WTC11 (cell line): ENCODE measurements at places on chromosomes 12 and 14.

DNA sequence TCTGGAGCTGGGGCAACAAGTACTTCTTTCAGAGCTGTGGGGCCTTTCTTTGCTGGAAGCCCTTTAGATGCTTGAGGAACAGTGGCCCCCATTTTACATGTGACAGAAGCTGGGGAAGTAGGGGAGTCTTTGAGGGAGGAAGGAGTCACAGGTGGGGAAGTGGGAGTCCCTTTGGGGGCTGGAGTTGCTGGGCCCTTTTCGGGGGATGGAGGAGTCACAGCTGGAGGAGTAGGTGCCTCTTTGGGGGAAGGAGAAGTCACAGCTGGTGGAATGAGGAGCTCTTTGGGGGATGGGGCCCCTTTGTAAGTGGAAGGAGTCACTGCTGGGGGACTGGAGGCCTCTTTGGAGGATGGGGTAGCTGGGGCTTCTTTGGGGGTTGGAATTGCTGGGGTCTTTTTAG, 8.6 kb downstream of the NACA start:
- DNase-seq = no peak

DNA sequence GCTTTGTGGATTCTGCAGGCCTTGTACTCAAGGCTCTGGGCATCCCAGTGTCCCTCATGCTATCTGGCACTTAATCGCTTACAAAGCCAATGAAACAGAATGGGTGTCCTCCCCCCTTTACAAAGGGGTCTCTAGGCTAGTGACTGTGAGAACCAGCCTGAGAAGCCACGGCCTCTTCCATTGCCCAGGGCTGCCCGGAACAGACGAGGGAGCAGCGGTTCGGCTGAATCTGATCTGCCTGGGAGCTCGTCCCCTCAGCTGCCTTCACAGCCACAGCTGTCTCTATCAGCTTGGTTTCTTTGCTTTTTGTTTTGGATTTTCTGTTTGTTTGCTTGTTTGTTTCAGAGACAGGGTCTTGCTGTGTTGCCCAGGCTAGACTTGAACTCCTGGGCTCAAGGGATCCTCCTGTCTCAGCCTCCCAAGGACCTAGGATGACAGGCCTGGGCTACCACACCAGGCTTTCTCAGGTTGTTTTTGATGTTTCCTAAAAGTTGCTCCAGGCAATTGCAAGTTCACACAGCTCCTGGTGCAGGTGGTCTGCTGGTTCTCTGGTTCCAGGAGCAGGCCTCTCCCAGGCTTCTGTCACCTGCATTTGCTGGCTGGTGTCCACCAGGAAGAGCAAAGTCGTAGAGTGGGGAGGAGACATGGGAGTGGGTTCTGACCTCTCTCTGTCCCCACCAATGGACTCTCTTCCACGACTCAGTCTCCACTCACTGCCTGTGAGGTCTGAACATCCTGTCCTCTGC, 10.9 kb upstream of the RIN3 start:
- DNase-seq = no peak

DNA sequence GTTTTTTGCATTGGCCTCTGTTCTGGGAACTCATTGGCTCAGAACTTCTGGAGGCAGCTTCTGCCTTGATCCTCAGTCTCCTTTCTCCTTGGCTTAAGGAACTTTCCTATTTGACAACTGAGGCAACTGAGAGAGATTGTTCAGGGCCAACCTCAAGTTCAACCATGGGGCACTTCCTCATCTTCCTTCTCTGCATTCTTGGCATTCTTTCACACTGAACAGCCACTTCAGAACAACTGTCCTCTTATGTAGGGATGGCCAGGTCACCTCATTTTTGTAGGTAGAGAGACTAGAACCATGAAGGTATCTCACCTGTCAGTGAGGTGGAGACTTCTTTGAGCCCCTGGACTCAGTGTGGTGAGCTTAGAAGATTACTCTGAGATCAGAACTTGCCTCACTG, 63.0 kb upstream of the NRXN3 start:
- DNase-seq = no peak

DNA sequence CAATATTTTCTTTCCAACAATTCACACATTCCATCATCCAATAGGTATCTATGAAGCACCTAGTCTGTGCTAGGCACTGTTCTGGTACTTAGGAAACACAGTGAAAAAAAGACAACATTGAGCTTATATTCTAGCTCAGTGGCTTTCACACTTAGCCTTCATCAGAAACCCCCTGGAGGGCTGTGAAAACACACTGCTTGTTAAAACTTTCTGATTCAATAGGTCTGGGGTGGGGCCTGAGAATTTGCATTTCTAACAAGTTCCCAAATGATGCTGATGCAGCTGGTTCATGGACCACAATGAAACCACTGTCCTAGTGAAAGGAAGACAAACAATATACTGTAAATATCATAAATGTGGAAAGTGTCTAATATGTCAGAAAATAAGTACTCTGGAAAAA, 5.9 kb downstream of the VTI1B start:
- DNase-seq = no peak

DNA sequence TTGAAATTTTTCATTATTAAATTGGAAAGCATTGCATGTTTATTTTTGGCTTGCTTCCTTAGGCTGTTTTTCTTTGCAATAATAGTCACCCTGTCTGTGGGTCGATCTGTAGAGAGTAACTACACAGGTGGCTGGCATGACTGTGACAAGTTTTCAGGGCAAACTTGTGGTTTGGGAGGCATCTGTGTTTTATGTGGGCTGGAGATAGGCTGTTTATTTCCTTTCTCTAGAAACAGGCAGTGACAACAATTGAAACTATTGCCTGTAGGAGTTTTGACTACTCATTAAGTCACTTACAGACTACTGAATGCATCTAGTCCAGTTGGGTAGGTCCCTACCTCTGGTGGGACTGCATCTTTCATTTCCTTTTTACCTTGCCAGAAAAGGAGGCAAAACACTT, 155.6 kb downstream of the DYRK2 start:
- DNase-seq = no peak

DNA sequence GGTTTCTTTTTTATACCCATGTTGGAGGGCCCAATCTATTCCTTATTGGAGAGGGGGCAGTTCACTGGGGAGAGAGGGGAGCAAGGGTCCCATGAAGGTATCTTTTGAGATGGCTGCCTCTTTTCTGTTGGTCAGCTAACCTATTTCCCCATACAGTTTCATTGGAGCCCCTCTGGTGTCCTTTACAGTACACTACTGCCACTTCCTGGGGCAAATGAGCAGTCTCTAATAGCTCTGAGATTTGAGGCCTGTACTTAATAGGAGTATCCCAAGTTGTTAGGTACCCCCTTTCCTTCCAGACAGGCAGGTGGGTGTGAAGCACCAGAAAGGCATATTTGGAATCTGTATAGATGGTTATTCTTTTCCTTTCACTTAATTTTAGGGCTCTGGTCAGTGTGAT, 41.3 kb upstream of the RNU6-8 start:
- no peak for DNase-seq

DNA sequence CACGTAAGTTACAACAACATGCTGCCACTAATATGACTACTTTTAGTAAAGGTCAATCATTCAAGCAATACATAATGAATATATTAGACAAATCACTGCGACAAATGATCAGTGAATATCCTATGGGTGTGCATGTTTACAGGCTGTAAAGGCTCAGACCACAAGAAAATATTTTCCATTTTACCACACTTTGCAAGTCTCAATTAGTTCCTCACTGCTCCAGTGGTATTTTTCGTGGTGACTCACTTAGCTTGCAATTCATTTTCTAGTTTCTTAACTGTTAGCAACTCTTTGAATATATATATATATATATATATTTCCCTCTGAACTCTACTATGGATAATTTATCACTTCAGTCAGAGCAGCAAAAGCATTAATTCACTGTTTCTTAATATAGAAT, 96.9 kb downstream of the EML5 start:
- DNase-seq = no peak

- DNase-seq = no peak
Measured at GRCh38 chr12:69906411-69907216, 81.6 kb downstream of the MYRFL start.

- DNase-seq = no peak
Measured at GRCh38 chr14:54742492-54743350, 159.9 kb downstream of the GCH1 start.

DNA sequence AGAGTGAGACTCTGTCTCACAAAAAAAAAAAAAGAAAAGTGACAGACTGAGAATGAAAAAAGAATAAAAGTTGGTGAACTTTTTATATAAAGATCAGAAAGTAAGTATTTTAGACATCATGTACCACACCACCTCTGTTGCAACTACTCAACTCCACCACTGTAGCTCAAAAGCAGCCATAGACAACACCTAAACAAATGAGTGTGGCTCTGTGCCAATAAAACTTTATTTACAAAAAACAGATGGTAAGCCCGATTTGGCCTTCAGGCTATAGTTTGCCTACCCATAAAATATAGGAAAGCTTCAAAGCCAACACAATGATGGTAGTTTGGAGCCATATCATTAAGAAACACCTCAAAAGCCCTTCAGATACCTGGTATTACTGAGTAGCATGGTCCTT, 154.5 kb upstream of the FOXN3 start:
- no peak for DNase-seq

- DNase-seq = no peak
Measured at GRCh38 chr14:33420051-33420627, 481.5 kb downstream of the NPAS3 start.

DNA sequence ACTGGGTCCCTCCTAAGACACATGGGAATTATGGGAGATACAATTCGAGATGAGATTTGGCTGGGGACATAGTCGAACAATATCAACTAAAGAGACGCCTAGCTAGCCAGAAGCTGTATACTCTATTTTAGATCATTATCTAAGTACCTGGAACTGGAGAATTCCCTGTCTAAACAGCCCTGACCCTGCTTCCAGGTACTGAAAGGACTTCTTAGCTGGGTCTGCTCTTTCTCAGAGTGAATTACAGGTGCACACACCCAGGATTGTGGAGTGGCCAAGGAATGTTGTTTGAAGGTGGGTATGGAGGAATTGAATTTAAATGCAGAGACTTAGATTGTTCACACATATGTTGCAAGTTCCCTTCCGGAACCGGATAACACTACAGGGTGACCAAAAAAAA, 733.0 kb downstream of the RPS29 start:
- no peak for DNase-seq

DNA sequence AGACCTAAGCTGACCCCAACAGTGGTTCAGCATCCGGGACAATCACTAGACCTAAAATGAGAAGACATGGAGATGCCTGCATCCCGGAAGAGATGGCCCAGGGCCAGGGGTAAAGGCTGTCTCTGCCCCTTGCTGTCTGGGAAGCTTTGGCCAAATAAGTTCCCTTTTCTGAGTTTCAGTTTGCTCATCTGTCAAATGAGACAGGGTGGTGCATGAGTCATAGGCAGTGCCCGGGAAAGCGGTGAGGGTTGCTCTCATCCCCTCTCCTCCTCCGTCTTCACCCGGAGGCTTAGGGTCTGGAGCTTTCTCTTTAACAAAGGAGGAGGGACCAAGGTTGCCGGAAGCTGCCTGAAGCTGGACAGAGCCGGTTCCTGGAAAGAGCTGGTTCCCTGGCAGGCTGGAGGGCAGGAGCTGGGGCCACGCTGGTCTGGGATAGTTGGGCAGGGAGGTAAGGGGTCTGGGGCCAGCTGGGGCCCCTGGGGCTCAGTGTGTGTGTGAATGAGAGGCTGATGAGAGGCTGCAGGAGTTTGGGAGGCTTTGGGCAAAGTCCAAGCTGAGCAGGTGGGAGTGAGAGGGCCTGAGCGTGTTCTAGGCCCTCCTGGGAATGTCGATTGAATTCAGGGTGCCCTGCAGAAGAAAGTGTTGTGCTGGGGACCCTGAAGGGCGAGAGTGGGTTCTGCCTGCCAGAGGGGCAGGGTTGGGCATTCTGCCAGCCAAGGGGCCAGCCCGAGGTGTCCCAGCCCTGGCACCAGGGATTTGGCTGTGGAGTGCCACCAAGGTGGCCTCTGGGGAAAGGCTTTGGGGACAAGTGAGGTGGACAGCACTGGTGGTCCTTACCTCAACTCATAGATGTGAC, at the start of gene SDSL:
Gene SDSL (plus strand): TSS at position 351 of the 856 bp plus-strand sequence. CDS start 5,603 bp downstream, outside the sequence.
- peak; percentile 38 for DNase-seq

GRCh38 chr12:56143870-56144269, 8.5 kb upstream of the MYL6B start:
- no peak for DNase-seq

DNA sequence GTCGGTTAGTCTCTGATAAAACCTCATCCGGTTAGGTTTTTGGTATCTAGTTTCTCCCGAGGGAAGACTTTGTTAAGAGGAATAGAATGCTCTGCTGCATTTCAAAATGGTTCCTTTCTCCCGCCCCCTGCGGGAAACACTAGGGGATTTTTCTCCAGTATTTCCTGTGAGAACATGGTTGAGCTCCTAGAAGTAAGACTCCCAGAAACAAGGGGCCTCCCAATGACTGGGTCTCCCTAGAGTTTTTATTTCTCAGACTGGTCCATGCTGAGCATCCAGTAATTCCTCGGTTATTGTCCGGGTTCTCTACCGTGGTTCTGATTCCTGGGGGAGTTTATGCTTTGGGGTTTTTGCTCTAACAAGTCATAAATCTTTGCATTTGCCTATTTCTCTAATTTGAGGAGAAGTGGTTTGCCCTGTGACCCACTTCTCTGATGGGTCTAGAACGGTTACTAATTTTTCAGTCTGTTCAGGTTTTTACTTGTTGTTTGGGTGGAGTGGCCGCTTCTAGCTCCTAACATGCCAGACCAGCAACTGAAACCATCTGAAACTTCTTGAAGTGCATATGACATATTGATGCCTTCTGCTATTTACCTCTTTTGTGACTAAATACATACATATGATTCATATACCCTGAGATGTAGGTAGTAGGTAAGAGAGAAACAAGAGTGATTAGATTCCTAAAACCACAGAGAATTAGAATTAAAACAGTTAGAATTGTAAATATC, 25.1 kb downstream of the TESPA1 start:
- no peak for DNase-seq

GRCh38 chr14:90405101-90405500, 8.3 kb downstream of the CALM1 start:
- no peak for DNase-seq

GRCh38 chr12:93802698-93803423, 125.7 kb downstream of the CRADD start:
- no peak for DNase-seq

- no peak for DNase-seq
Measured at GRCh38 chr14:98711453-98711852, 560.5 kb downstream of the BCL11B start.

- no peak for DNase-seq
Measured at GRCh38 chr12:18923721-18924120, 185.8 kb downstream of the CAPZA3 start.

- no peak for DNase-seq
Measured at GRCh38 chr14:48914921-48915320, 671.3 kb downstream of the RPS29 start.

GRCh38 chr12:76563061-76563460, 3.5 kb upstream of the OSBPL8 start:
- no peak for DNase-seq

DNA sequence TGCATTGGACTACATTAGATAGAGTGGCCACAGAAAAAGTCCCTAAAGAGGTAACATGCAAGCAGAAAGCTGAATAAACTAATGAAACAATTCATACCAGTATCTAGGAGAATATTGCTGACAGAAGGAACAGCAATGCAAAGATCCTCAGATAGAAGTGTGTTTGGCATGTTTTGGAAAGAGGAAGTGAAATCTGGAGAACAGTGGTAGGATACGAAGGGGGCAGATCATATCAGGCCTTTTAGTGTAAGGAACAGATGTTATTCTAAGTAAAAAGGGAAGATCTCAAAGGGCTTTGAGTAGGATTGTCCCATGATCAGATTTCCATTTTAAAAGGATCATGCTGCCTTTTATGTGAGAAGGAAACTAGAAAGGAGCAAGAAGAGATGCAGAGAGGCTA, 342.9 kb downstream of the PAWR start:
- no peak for DNase-seq

GRCh38 chr12:10409392-10409791, at the start of gene KLRC4:
Gene KLRC4, minus strand, starts transcription at chr12:10409757. Its CDS starts 182 bp downstream, at chr12:10409575.
- no peak for DNase-seq

- no peak for DNase-seq
Measured at GRCh38 chr14:70802379-70802778, 6.9 kb downstream of the MAP3K9 start.
